Fibroblast of mammary gland (primary cell): ENCODE measurements at places on chromosomes 7 and 10.
A peak's percentile ranks its signal among the peaks of the same experiment; 100 is the strongest.

- DNase-seq: peak; percentile 71
Observed at GRCh38 chr7:140696680-140697446, at the start of gene NDUFB2. TSS of gene NDUFB2 (plus strand) at chr7:140696708. CDS start at chr7:140696745, 37 bp downstream.

DNA sequence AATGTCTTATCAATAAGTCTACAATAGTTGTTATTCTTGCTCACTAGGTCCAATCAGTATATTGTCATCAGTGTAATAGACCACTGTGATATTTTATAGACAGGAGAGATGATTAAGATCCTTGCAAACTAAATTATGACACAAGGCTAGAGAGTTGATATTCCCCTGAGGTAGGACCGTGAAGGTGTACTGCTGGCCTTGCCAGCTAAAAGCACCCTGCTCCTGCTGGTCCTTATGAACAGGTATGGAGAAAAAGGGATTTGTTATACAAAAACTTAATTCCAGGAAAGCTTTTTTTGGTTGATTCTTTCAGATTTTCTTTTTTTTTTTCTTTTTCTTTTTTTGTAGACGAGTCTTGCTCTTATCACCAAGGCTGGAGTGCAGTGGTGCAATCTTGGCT is 16.8 kb upstream of the TMEM213 start:
- DNase-seq: no peak

DNA sequence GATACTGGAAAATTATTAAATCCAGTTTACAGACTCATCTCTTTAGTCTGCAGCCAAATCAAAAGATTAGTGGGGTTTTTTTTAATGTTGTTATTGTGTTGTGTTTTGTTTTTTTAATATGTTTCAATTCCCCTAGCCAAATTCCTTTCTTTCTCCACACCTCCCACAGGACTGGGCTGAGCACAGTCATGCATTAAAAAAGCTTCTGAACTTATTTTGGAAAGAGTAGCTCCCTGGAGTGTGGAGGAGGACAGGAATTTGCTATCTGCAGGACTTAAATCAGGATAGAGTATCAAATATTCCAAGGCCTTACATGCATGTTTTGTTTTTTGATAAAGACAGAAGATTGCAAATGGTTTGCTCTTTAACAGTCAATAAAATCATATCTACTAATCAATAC is 90.7 kb downstream of the GNAI1 start:
- peak; percentile 42 for DNase-seq

DNA sequence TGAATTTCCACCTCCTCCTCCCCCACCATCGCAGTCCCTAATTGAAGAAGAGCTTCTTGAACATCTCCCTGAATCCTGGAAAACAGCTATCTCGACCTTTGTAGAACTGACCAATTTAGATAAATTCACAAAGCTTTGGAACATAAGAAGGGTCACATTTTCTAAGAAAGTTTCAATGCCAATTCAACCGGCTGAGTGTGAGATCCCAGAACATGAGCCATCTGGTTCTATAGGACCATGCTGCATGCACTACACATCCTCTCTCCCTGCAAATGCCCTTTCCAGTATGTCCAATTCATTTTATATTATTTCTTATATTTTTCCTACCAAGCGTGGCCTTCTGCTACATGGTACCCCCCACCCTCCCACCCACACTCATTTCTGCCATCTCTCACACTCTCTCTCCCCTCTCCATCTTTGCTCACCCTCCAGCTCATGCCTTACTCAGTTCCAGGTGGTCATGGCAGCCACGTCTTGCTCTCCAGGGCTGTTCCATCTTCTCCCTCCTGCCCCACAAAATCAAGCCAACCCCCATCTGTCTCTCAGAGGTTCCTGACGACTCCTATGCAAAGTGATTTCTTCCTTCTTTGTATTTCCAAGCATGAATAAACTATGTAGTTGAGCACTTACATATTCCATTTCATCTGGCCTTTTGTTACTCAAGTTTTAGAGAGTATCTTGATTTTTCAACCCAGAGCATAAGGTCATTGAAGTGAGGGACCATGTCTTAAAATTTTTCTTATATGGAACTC is 19.3 kb downstream of the FRMD4A start:
- no peak for DNase-seq

DNA sequence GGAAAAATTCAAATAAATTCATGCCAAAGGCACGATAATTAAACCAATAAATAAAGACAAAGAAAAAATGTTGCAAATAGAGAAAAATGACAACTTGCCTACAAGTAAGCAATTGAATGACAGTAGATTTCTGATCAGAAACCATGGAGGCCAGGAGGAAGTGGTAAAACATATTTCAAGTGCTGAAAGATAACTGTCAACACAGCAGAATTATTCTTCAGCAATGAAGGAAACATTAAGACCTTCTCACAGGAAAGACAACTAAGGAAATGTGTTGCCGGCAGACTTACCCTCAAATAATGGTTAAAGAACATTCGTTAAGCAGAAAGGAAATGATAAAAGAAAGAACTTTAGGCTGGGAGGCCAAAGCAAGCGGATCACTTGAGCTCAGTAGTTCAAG is 30.4 kb downstream of the RUNDC3B start:
- DNase-seq: no peak

DNA sequence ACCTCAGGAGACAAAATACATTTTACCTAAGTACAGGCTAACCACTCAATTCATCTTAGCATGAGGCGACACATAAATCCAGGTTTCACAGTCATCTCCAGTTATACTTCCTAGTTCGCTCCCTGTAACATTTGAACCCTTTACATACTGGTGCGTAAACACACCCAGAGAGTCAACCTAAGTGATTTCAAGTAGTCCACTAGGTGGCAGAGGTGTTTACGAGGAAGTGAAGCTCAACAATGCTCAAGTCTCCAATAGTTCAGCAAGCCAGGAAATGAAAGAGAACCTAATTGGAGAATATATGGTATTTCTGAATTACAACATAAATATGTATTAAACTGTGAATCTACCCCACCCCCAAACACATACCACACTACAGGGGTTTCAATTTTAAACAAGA is 76.3 kb upstream of the ABCB5 start:
- DNase-seq: peak; percentile 30

- no peak for DNase-seq
Observed at GRCh38 chr10:12590675-12591659, 241.6 kb downstream of the CAMK1D start.

GRCh38 chr7:18276380-18276779 is 219.2 kb upstream of the HDAC9 start:
- DNase-seq: no peak

DNA sequence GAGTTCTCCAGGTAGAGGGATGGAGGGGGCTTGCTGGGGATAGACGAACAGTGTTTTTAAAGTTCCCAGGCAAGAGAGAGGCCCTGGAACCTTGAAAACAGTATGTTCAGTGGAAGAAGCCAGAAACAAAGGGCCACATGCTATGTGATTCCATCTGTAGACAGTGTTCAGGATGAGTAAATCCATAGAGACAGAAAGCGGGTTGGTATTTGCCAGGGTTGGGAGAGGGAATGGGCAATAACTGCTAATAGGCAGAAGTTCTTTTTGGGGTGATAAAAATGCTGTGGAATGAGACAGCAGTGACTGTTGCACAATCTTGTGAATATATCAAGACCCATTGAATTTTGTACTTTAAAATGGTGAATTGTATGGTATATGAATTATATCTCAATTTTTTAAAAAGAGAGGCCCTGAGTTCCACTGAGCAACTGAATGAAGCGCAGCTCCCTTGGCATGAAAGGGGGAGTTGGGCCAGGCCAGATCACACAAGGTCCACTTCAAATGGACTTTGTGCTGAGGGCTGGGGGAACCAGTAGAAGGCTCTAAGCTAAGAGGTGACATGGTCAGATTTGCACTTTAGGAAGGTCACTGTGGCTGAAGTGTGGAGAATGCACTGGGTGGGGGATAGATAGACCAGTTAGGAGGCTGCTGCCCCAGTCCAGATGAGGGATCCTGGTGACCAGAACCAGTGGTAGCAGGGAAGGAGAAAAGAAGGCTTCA is 34.0 kb downstream of the LEP start:
- DNase-seq: no peak

GRCh38 chr7:35315517-35315916 is 61.6 kb upstream of the TBX20 start:
- no peak for DNase-seq

DNA sequence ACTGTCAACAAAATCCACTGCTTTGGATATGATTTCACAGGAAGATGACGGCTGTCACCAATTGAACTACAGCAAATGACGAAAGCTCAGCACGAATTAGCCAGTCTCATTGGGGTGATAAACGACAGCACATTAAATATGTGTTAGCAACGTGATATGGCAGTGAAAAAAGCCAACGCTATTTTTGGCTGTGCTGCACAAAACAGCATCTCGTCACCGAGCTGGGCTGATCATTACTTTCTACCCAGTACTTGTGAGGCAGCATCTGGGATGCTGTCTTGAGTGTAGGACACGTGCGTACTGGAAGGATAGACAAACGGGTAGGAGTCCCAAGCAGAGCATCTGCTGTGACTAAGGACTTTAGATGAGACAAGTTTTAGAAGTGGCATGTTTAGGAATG is 138.3 kb downstream of the EXOC4 start:
- DNase-seq: no peak

DNA sequence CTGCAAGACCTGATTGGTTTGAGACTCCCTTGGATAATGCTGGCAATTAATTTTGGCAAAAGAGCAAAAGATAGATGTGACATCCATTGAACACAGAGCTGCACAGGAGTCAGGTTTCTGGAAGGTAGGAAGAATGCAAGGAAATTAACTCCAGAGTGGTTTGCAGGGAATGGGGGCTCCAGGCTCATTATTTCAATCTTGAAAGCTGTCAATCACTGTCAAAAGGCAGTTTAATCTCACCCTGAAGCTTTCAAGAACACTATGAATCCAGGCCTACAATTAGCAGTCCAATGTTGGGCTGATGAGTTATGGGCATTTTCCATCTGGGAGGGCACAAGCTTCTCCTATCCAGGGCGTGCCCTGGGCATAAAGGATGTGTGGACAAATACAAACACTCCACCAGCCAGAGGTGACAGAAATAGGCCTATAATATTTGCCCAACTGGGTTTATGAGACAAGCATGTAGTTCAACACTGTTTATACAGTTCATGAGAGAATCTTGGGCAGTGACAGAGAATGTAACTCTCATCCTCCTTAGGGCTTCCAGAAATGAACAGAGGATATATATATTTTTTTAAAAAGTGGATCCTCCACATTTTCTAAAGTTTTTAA is 80.5 kb downstream of the KCNMA1 start:
- DNase-seq: no peak

- DNase-seq: peak; percentile 50
Observed at GRCh38 chr10:98919899-98920298, 315.8 kb downstream of the HPSE2 start.

- DNase-seq: peak; percentile 28
Observed at GRCh38 chr7:43522406-43523156, 60.3 kb upstream of the STK17A start.

DNA sequence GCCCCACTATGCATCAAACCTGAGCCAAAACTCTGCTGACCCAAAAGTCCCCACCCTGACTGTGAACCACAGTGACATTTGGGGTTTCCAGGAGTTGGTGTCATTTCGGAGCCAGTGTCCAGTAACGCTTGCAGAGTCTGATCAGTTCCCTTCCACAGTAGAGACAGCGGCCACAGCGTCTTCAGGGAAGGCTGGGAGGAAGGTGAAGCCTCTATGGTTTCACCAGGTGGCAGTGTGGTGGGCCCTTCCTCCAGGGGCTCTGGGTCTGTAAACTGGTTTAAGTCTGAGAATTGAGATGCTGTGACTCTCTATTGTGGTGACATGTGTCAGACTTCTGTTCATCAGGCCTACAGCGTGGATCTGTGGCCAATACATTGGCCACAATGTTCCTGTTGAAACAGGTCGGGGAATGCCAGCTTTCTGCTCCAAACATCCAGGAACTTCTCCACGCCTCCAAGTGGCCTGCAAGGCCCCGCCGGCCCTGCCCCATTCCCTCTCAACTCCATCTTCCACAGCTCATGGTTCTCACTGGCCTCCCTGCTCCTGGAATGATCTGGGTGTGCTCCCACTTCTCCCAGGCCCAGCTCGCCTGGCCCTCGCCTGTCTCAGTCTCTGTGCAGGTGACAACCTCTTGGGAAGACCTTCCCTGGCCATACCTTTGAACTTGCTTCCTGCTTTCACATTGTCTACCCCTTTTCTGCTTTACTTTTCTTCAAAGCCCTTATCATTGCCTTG is 124.5 kb upstream of the FAM20C start:
- DNase-seq: no peak

DNA sequence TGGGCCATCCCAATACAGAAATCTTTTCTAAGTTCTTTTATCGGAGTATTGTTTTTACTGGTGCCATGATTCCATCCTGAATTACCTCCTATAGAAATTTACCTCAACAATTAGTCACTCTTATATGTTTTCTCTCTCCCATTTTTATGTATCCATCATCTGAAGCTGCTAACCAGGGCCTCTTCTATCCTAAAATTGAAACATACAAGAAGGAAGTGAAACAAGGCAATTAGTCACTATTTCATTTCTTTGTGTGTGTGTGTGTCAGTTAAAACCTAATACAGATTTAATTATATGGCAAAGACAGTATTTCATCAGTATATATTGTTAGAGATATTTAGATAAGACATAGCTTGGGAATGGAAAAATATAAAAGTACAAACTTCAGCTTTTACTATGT is 148.4 kb upstream of the AHR start:
- no peak for DNase-seq

GRCh38 chr7:277228-277627 is 12.7 kb upstream of the FOXL3 start:
- DNase-seq: no peak

DNA sequence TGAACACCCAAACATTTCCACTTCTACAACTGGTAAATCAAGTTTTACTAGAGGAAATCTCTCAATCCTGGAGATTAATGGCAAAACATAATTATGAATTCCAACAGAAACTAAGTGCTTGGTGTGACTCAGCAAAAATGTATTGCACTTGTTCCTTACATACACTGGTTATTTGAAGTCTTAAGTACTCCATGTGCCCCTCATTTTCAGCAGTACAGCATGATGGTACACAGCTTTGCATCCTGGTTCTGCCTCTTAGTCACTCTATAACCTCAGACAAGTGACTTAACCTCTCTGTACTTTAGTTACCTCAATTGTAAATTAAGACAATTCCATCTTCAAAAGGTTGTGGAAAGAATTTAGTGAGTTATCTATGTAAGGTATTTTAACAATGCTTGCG is 12.9 kb downstream of the SLC16A12 start:
- peak; percentile 58 for DNase-seq

DNA sequence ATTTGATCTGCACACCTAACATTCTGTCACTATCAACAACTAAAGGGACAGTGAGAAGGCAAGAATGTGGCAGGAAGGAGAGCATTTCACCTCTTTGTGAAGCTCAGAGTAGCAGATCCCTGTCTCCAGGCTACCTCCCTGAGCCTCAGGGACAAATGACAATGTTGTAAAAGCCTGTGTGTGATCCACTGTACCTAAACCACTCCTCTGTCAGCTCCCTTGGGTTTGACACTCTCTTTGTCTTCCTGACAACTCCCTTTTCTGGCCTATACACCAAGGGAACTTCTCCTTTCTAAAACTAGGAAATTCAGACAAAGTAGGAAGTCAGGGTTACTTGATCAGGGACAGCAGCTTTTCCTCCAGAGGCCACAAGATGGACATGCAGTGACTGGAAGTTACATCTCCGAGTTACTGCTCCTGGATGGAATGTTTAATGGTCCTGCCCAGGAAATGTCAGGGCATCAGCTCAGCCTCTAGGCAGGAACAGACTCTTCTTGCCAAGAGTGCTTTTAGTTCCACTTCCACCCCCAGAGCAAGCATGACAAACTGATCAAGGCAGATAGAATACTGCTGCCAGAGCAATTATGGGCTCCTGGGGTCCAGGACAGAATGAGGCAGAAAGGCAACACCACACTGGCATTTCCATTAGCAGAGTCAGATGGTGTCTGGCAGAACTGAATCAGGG is 1014.5 kb upstream of the LRRTM3 start:
- no peak for DNase-seq
